Erythroblast (primary cell): ENCODE measurements at places on chromosomes 4 and X.

- DNase-seq: no peak
These were observed 10.3 kb downstream of the CTBP1 start for GRCh38 chr4:1238676-1239000.

GRCh38 chrX:13892856-13893255, 76.0 kb upstream of the GPM6B start:
- DNase-seq: no peak

GRCh38 chrX:152588206-152588605, 49.5 kb upstream of the GABRQ start:
- no peak for DNase-seq

DNA sequence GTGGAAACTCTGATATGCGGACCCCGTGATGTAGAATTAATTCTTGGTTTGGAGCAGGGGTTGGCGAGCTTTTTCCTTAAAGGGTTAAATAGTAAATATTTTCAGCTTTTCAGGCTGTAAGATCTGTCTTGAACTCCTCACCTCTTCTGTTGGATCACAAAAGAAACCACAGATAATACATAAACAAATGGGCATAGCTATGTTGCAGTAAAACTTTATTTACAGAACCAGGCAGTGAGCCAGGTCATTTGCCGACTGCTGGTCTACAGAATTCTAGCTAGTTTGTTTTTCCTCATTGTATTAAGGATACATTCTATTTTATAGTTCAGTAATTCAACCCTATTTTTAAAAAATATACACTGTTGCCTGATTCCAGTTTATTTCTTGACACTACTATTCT, 116.6 kb downstream of the PAPSS1 start:
- no peak for DNase-seq

GRCh38 chr4:109383823-109384222, 49.8 kb upstream of the SEC24B start:
- DNase-seq: no peak

DNA sequence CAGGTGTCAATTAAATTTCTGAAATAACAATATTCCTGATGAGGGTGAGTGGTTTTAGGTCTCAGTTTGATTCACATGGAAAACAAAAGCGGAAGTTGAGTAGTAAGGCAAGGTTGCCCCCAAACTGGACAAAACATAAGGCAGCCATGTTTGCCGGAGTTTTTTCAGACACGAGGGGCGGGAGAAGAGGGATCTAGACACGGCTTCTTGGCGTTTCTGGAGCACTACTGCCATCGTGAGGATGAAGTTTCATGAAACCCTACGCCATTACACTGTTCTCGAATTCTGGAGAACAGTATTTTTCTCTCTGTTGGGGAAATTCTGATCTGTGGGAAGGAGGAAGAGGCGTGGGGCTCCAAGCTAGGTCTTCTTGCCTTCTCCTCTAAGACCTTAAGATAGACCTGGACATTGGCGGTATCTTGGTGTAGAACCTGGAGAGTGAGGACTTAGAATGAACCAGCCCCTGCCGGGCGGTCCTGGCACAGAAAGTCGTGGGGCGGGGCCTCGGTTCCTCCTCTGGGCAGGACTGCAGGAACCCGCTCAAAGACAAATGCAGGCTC, 160.3 kb downstream of the OR13H1 start:
- no peak for DNase-seq
